GM23248 (cell line): ENCODE measurements at places on chromosomes 6 and 20.
A peak's percentile ranks its signal among the peaks of the same experiment; 100 is the strongest.

DNA sequence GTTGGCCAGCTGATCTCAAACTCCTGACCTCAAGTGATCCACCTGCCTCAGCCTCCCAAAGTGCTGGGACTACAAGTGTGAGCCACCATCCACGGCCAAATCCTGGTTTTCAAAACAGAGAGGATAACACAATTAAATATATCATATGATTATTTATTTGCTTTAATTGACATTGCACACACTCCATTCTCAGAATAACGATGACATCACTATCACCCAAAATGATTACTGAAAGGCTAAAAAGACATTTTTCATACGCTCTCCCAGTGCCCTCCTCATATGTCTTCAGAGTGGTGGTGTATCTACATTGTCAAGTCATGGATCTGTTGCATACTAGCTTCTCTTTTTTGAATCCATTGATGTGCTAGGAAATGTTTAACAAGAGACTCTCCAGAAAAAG, 18.5 kb upstream of the CEP43 start:
- DNase-seq: no peak

- no peak for DNase-seq
These were observed 36.9 kb upstream of the FRMD1 start for GRCh38 chr6:168115748-168116437.

DNA sequence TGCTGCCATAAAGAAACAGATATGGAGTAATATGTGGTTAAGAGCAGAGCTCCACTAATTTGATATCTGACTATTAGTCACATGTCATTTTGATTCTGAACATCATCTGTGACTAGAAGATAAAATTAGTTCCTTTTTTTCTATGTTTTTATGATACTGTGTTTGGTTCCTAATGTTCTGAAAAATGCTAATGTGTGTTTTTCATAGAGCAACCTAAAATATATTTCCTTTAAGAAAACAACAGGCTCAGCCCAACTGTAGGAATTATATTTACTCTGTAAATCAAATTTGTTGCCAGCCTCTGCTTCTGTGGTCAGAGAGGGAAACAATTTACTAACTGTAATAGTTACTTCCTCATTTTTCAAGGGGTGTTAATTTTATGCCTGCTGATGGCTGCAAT, 33.3 kb upstream of the TXLNB start:
- no peak for DNase-seq

GRCh38 chr20:39800111-39800510, 838.0 kb downstream of the DHX35 start:
- peak; percentile 93 for DNase-seq

DNA sequence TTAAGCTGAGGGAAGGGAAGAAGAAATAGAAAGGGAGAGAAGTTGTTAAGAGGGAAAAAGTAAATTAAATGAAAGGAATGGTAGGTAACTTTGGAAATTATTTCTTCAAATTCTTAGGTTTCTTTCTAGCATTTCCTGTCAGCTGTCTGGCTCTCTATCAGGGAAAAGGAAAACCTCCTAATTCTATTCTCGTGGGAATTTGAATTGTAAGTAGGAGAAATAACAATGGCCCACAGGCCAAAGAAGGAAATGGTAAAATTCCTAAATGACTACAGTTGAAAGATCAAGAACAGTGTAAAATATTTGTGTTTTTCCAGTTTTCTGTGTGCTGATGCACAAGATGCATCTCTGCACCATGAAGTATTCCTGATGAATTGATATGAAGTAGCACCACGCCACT, 173.0 kb downstream of the IBTK start:
- no peak for DNase-seq

DNA sequence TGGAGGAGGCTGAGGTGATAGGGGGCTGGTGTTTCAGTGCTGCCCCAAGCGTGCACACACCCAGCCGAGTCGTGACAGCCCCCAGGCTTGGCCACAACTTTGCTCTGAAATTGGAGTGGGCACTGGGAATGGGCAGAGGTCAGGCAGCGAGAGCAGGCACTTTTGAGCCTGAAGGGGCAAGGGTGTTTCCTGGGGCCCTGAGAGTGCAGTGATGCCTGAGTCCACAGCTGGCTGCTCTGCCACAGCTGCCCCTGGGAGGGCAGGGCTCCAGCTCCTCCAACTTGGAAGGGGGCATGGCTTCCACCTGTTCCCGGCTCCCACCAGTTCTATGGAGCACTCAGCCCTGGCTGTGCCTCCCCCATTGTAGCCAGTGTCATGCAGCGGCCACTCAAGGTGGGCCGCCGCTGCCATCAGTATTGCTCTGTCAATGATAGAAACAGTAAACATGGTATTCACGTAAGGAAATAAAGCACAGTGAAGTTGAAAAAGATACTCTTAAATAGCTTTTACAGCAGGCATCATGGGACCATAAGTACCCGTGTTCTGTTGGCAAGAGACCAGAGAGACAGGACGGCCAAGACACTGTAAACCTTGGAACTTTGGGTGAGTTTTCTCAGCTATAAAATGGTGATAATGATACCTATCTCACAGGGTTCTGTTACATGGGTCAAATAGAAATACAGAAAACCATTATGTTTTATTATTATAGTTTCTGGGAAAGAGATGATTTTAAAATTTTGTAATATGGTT, 108.9 kb downstream of the THEMIS start:
- DNase-seq: no peak

- DNase-seq: no peak
These were observed 433.7 kb upstream of the CHD6 start for GRCh38 chr20:42051921-42052320.
